ENCODE measurements at places on chromosomes 11 and 22.

- DNase-seq, result no peak
These were observed 12.3 kb upstream of the SIK2 start for GRCh38 chr11:111589886-111590499.

GRCh38 chr22:30305519-30305905 is 16.2 kb upstream of the CASTOR1 start:
- no peak for DNase-seq

- no peak for DNase-seq
These were observed 21.4 kb downstream of the MRPL23 start for GRCh38 chr11:1968454-1969002.

- no peak for DNase-seq
These were observed 4.3 kb upstream of the OR51V1 start for GRCh38 chr11:5204787-5205186.

- DNase-seq, result no peak
These were observed 61.7 kb downstream of the PARVB start for GRCh38 chr22:44085743-44086270.

DNA sequence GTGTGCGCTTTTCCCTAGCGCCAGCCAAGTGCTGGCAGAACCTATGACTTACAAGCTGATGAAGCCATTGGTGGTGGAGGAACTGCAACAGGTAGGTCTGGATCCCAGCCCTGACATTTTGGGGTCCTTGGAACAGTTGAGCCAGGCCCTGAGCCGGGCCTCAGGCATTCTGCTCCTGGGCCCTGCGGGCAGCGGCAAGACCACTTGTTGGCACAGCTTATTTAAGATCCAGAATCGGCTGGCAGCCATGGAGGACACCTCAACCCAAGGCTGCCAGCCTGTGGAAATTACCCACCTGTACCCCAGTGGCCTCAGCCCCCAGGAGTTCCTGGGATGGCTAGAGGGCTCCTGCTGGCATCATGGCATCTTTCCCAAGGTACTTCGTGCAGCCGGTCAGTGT is 49.7 kb downstream of the DNHD1 start:
- DNase-seq, result no peak

- peak; percentile 11 for DNase-seq
These were observed 615 bp downstream of the FADS3 start for GRCh38 chr11:61890529-61891330.

Measured in activated T-helper 1 cell treated with anti-CD3 and anti-CD28 coated beads, Interleukin-2, amount 50 U/mL, for 16 hours (primary cell).